ENCODE measurements at places on chromosomes 6 and 20. TPM values are rescaled to one million over a fixed set of nuclear protein-coding genes. Genes with fewer than 3 reads are reported as not detected.

DNA sequence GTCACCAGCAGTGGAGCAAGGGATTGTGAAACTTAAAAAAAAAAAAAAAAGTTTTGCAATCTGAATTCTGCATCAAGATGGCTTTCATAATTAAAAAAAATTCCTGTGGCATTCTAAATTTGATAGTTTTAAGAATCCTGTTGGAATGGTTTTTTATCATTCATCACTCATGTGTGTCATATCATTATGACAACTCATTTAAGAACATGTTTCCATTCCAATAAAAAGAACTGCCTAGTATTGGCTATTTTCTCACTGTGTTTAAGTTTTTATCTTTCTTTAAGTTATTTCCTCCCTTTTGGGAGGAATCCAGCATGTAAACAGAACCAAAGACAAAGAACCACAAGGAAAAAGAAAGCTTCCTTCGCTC, 26.2 kb upstream of the RHAG start:
- no peak for DNase-seq

DNA sequence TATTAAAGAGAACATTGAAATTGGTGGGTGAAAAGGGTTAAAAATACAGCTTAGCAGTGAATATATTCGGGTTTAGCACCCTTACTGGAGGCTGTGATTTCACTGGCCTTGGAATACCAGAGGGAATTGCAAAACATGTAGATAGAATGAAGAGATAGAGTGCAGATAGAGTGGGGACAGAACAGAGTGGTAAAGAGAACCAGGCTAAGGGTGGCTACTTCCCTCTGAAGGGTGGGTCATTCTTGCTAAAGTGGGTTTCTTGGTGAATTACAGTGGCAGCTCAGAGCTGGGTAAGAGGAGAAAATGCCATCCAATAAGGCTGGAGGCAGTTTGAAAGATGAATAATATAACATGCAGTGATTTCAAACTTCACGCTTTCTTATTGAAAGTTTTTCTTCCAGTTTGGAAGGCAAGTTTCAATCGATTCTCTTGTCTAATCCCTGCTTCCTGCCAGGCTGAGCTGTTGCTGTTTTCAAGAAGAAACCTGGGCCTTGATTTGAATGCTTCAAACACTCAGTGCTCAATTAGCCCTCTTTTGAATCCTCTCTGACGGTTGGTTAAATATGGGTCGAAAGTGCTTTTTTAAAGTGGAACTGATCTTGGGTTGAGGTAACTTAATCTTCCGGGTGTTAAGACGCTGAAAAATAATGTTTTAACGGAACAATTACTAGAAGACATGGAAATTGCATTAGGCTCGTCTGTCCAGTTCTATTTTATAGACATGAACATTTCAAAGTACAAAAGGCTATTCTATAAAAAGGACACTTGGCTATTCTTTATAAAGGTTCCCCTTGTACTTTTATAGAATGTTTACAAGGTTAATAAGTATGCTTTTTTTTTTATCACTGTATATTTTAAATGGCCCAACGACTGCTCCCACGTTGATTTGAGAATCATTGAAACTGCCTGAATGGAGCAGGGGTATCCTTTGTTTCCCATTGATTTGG, 203.3 kb downstream of the BCAS1 start:
- no peak for DNase-seq

- DNase-seq, result peak; percentile 8
These were observed 1278.0 kb upstream of the MAP3K7 start for GRCh38 chr6:91864911-91865310.

GRCh38 chr20:12762725-12763124, 246.0 kb upstream of the SPTLC3 start:
- DNase-seq, result peak; percentile 77

DNA sequence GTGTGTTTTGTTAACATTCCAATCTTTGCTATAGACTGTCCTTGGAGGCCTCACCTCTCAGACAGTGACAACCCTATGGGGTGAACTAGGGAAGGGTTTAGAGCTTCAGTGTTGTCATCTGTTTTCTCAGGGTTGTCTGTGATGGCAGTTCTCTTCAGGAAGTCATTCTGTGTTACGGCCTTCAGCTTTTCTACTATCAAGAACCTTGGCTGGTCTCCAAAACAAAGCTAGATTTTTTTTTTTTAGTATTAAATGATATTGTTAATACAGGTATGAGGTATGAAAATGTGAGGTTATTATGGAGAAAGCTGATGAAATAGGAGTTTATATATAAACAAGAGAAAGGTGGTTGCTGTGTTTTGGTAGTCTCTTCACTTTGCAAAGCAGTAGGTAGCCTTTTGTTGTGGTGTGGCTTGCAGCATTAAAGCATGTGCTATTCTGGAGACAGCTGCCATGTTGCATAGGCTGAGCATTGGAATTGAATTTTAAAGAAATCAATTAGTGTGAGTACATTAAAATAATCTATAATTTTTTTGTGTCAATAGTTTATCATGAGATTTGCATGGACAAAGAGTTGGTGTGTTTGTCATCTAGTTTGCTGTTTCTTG, 162.6 kb downstream of the CARMIL1 start:
- no peak for DNase-seq

DNA sequence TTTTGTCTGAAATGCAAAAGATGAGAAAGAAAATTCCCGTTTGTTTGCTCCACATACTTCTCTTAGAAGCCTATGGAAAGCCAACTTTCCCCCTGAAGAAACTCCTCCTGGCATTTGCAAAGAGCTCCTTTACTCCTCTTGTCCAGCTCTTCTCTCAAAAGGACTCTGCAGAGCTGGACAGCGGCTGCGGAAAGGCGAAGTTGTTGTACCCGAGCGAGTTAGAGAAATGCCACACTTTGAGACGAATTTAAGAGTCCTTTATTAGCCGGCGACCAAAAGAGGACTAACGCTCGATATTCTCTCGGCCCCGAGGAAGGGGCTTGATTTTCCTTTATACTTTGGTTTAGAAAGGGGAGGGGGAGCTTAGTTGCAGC, 157.8 kb downstream of the TRIM27 start:
- DNase-seq, result no peak

DNA sequence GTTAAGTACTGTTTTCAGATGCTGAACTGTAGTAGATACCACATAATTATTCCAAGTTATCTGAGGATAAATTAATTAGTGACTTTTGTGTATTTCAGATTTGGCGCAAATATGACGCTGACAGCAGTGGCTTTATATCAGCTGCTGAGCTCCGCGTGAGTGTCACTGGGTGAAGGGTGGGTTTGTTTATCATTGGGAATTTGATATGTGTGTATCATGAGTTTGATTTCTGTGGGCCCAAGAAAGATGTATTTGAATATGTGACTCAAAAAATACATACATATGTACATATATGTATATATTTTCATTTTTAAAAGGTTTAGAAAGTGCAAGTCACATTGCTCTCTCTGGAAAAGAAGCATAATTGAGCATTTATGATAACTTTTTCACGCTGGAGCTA, 17.4 kb downstream of the SCGN start:
- DNase-seq, result no peak

GRCh38 chr20:47124181-47124717, 229.6 kb downstream of the EYA2 start:
- DNase-seq, result no peak

DNA sequence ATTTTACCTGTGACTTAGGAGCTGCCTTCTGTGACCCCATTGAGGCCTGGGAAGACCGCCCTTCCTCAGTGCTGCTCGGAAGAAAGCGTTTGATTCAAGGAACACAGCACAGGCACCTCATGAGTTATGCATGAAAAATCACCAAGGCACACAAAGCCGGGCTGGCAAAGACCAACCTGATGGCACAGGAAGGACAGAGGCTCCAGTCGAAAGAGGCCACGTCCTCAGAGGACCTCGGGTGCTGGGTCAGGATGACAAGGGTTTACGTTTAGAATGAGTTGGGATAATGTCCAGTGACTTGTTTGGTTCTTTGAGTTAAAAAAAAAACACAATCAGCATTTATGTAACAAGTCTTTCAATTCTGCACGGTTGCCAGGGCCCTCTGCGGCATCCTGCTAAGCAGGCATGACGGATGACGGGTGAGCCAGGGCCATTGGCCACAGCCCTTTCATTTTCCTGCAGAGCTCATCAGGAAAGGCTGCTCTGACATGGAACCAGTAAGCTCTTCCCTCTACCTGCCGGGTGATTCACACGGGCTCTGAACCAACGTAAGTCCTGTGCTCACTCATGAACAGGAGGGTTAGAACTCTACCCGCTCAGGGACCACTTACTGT, 112.8 kb downstream of the DACT2 start:
- peak; percentile 51 for DNase-seq

Gene KIF25
- not detected for total RNA-seq

Gene SLC2A10
- 7.1 TPM for total RNA-seq

Gene MTFR2
- 1.3 TPM for total RNA-seq

Gene VSTM2L
- 4.1 TPM for total RNA-seq
